ENCODE measurements at places on chromosomes 7 and 10. TPM values are rescaled to one million over a fixed set of nuclear protein-coding genes. Genes with fewer than 3 reads are reported as not detected.

Gene PON1
- not detected for total RNA-seq

Gene ZNF138
- 102 TPM for total RNA-seq

Gene LBX1
- total RNA-seq, result not detected

Gene HELLS
- 59.5 TPM for total RNA-seq

Gene FBXL13
- total RNA-seq, result 5.6 TPM

Gene HNRNPA2B1
- total RNA-seq, result 273 TPM

Gene LAMB4
- 1.6 TPM for total RNA-seq

Gene TMEM229A
- total RNA-seq, result 0.31 TPM

Gene OPN4
- not detected for total RNA-seq

Gene EPC1
- total RNA-seq, result 159 TPM

Gene PPP1R3C
- total RNA-seq, result 24.7 TPM

Gene GOLGA7B
- 16.6 TPM for total RNA-seq

Gene AIFM2
- total RNA-seq, result 6.3 TPM

Gene GRID2IP
- 1.3 TPM for total RNA-seq

Gene NPC1L1
- total RNA-seq, result not detected

Gene TMEM273
- total RNA-seq, result 1.6 TPM

Gene CPN1
- not detected for total RNA-seq

Gene FMC1
- total RNA-seq, result 7.2 TPM

Gene SYCE1
- total RNA-seq, result 2.2 TPM

Gene WEE2
- 1.3 TPM for total RNA-seq

Gene LMOD2
- total RNA-seq, result not detected

Gene SP4
- total RNA-seq, result 84.5 TPM

Gene SLC18A2
- 0.31 TPM for total RNA-seq

Gene POLR2J2
- total RNA-seq, result 15.3 TPM

Gene RSPH10B
- 1.3 TPM for total RNA-seq

Gene JCAD
- 11.9 TPM for total RNA-seq

Gene GPR15LG
- total RNA-seq, result not detected

Gene CHAT
- total RNA-seq, result 0.63 TPM
